NCI-H1694 (cell line): ENCODE measurements at places on chromosomes 16 and 17.

DNA sequence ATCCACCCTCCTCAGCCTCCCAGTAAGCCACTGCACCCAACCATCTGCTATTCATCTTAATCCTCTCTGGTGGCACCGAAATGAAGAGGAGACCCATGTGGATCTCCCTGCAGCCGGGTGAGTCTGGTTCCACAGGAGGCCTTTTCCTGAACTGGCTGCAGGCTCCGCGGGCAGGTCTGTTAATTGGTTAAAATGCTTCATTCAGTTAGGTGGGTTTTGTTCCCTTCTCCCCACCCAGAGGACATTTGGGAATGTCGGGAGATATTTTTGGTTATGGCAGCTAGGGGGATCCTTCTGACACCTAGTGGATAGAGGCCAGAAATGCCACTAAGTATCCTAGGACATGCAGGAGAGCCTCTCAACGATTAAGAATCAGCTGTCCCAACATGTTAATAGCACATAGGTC lies 16.7 kb downstream of the C16orf54 start:
- peak; percentile 57 for DNase-seq

GRCh38 chr16:75244225-75244809 lies 7.1 kb downstream of the BCAR1 start:
- no peak for DNase-seq

DNA sequence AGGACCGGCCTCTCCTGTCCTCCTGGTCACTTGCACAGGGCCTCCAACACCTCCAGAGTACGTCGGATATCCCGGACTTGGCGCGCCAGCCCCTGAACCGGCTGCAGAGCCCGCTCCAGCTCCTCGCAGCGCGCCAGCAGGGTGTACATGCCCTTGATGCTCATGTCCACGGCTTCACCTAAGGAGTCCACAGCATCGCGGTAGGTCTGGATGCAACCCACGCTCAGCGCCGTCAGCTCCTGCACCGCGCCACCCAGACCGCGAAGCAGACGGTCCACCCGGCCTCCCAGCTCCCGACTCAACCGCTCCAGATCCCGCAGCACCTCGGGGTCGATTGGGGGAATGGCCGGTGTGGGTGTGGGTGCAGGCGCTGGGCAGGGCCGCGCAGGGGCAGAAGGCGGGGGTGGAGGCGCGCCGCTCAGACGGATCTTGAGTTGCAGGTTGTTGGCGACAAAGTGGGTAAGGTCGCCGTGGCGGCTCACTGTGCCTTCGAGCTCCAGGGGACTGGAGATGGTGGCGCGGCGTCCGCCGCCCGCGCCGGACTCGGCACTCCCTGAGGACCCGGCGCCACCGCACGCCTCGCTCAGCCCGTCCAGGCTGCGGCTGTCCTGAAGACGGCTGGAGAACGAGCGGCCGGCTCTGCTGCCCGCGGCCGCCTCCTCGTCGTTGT lies 804 bp downstream of the BORCS6 start:
- DNase-seq = no peak

DNA sequence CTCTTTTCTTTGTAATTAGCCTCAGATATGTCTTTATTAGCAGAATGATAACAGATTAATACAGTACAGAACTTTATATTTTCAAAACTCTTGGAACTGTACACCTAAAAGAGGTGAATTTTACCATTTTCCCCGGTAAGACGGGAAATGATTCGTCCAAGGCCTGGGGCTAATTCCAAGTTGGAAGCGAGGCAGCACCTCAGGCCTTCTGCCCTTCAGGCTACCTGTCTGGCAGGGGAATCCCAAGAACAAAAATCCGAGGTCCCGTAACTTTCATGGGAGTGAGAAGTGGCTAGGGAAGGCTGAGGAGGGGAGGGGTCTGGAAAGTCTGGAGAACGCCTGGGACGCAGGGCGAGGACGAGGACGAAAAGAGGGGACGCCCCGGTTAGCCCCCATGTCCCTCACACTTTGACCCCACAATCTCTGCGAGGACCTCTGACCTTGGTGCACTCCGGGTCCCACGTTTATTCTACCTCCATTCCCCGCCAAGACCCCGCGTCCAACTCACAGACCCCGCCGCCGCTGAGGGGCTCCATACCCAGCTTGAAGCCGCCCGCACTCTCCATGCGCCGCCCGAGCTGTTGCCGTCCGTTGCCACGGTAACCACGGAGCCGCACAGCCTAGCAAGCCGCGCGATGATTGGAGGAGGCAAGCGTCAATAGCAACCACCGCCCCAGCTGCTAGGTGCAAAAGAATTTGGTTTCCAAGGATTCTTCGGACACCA lies at the start of gene HYDIN:
HYDIN (minus strand) TSS at position 601 of the 724 bp plus-strand sequence. CDS start 43,827 bp downstream, outside the sequence.
- DNase-seq = peak; percentile 18

GRCh38 chr16:62392698-62393097 lies 356.5 kb upstream of the CDH8 start:
- no peak for DNase-seq

GRCh38 chr16:68951991-68952877 lies 108.9 kb downstream of the TANGO6 start:
- no peak for DNase-seq

- no peak for DNase-seq
Measured at GRCh38 chr16:19939553-19939952, 54.9 kb upstream of the GPRC5B start.

DNA sequence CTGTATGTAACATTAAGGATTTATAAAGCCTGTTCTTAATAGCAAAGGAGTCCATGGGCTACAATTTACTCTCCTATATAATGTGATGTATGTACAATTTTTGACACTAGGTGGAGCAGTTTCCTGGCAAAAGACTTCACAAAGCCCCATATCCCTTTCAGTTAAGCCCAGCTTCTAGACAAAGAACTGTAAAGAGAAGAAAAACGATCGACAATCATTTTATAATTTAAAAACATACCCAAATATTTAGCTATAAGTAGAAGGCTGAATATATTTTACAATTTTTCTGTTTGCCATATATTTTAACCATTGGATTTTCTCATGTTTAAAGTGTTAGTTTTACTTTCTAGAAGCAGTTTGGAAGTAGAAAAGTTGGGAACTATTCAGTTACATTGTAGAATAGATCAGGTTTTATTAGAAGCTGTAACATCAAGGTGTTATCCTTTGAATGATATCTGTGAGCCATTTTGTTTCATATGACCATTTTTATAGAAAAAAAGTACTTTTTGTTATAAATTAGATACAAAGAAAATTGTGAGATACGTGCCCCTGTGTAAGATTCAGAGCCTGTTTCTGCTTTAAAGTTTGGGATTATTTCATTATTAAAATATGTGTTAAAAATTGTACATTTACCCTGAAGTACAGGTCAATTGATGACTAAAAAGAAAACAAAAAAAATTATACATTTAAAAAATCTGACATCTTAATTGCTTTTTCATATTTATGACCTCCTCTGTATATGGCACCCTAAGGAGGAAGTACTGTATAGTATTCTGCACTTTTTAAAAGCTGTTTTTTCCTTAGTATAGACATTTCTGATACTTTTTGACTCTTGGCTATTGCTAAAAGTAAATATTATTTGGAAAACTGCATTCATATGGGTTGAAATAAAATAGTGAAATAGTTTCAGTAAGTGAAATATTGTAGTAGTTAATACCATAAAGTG lies 46.3 kb downstream of the VMP1 start:
- DNase-seq = peak; percentile 92

- DNase-seq = no peak
Measured at GRCh38 chr17:45722161-45722560, 62.0 kb upstream of the CRHR1 start.

GRCh38 chr16:67177743-67178699 lies 5.7 kb downstream of the MATCAP1 start:
- no peak for DNase-seq

DNA sequence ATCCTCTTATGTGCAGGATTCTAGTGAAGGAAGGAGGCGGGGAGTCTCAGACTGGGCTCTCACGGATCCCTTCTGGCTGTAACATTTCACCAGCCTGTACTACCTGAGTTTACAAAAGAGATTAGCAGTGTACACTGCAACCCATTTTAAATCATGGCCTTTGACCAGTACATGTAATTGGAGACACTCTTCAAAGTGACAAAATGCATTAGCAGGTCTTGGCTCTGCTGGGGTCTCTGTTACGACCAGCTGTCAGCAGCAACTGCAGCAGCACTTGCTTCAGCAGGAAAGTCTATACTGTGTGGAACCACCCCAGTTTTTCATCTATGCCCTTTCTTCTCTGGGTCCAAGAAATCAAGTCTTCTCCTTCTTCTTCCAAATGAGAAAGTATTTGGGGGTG lies 322.8 kb upstream of the ASIC2 start:
- DNase-seq = no peak

DNA sequence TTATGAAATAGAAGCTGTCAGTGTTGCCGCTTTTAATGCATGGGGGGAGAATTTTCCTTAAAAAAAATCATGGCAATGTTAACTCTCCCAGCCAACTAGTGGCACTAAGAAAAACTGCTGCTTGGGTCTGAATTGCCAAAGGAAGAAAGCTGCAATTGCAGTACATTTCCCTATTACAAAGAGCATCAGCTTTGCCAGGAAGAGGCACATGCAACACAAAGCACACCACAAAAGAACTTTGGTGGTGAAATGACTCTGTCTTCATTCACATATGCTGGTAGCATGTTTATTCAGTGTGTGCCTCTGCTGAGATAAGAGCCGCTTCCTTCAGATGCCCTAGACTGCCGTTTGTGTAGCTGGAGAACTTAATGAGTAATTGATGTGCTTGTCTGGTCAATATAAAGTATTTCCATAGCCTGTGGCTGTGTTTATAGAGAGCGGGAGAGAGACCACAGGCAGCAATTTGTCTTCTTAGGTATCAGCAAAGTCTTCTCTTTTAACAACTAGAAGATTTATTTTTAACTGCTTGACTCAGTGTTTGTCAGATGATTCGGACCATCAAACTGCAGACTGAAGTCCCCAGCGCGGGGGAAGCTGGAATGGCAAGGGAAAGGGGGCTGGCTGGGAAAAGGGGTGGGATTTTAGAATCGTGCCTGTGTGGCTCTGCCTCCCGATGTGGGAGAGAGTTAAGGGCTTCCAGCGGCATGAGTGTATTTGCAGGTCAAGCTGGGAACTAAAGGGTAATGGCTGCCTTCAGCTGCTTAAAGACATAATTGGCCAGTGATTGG lies 115.1 kb downstream of the MRTFB start:
- DNase-seq = no peak

DNA sequence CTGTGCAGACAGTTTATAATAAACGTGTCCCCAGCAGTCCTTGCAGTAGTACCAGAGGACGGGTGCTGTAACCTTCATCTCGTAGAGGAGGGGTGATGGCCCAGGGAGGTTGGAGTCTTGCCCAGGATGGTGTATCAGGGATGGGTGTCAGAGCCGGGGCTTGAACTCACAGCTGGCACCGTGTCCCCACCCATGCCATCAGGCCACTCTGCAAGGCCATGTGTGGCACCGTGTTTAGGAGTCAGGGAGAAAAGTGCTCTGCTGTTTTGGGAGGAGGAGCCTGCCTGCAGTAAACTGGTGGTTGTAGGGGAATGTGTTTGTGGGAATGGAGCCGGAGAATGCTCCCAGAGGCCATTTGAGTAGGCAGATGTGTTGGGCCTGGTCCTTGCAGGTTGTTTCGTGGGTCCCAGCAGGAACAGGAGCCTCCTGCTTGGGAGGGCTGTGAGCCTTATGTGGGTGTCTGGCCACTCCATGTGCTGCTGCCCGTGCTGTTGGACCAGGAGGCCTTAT lies 1.7 kb downstream of the ADORA2B start:
- DNase-seq = no peak

- DNase-seq = no peak
Measured at GRCh38 chr17:58741121-58741625, 14.5 kb upstream of the PPM1E start.

GRCh38 chr16:29996766-29997250 lies 767 bp downstream of the INO80E start:
- DNase-seq = no peak

DNA sequence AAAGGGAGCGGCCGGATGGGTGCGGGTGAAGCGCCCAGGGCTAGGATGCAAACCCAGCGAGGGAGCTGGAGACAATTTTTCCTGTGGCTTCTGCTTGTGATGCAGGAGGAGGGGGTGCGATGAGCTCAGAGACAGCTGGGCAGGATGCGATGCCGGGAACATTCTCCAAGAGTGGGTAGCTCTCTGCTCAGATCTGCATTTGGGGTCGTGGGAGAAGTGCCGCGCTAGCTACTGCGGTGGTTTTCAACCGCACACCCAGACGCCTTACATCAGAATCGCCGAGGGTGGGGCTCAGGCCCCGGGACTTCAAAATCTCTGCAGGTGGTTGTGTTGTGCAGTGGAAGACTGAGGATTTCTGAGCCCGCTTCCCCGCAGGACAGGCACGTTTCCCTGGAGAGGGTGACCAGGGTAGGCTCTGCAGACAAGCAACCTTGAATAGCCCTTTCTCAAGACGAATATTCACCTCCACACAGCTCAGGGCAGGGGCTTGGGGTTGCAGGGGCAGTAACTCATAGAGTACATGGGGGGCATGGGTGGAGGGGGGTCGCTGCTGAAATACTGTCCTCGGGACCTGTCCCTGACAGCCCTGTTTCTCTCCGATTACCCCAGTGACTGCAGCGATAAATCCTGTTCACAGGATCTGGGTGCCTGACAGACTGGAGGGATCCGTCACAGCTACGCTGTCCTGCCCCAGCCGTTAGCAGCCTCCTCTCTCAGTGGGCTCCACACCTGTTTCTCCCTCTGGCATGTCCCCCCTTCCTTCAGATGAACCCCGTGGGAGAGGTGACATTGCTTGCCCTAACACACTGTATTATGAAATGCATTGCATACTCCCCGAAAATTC lies 63.3 kb downstream of the HAPSTR1 start:
- DNase-seq = no peak

- no peak for DNase-seq
Measured at GRCh38 chr16:1281517-1281916, 25.6 kb downstream of the TPSD1 start.

- no peak for DNase-seq
Measured at GRCh38 chr17:52776234-52776633, 617.7 kb upstream of the CA10 start.

- no peak for DNase-seq
Measured at GRCh38 chr17:38672788-38673706, 1.7 kb downstream of the EPOP start.

GRCh38 chr16:75929046-75929445 lies 202.8 kb upstream of the CPHXL start:
- DNase-seq = no peak

DNA sequence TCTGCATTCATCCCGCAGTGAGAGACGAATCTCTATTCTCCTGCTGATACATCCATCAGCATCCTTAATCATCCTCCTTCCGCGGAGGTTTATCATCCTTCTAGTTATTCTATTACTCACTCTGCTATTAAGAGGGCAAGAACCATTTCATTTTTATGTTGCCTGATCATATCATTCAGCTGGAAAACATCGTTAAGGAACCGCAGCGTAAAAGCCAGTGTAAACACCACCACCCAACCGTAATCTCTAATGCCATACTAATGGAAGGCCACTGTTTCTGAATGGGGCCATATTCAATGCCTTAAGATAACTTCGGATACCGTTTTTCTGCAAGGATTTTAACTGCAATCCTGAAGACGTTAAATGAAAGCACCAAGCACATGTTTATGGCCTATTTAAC lies 36.7 kb upstream of the ERCC4 start:
- DNase-seq = no peak

GRCh38 chr16:24051125-24051524 lies 205.0 kb upstream of the CACNG3 start:
- DNase-seq = no peak

- DNase-seq = no peak
Measured at GRCh38 chr17:30958187-30958586, 12.7 kb upstream of the RNF135 start.

- DNase-seq = no peak
Measured at GRCh38 chr17:66008680-66009079, 183.3 kb downstream of the CEP112 start.

GRCh38 chr17:73199751-73200317 lies 7.0 kb downstream of the COG1 start:
- no peak for DNase-seq
